ENCODE measurements at places on chromosomes 12 and 14.

- no peak for DNase-seq
Observed at GRCh38 chr12:91620992-91621391, 438.4 kb upstream of the DCN start.

GRCh38 chr14:74860899-74861733 lies 14.8 kb downstream of the PROX2 start:
- DNase-seq, result peak; percentile 67

DNA sequence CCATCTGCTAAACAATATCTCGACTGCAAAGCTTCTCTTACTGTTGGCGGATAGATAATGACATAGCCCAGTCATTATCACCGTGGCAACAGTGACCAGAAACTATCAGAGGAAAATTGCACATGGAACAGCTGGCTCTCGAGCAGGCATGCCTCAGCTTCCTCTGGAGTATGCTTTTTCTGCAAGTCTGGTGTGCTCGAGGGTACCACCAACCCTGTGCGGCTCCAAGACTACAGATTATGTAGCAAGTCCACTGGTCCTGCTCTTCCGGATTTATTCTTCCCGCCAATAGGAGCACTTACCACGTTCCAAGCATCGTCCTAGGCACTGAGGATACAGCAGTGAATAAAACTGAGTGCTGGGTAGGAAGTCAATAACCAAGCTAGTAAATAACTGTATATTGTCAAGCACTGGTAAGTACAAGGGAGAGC lies 1.4 kb upstream of the GLRX5 start:
- DNase-seq, result no peak

GRCh38 chr14:83798421-83798820 lies 1731.5 kb upstream of the FLRT2 start:
- DNase-seq, result no peak

GRCh38 chr14:76430017-76430416 lies 54.1 kb downstream of the ESRRB start:
- DNase-seq, result no peak

GRCh38 chr12:56626701-56627100 lies 3.4 kb downstream of the BAZ2A start:
- DNase-seq, result no peak

DNA sequence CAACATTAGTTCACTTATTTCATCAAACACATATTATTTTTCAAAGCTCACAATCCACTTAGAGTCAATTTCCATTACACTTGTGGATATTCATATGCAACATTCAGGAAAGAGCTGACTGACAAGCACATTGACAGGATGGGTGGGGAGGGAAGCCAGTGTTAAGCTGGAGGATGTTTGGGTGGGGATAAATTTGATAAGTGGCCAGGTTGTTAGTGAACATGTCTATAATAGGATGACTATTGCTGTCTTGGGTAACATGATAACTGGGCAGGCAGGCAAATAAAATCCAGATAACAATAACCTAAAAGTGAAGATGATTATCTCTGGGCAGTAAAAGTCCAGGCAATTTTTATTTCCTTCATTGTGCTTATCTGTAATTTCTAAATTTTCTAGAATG lies 73.8 kb upstream of the OSBPL8 start:
- DNase-seq, result no peak

DNA sequence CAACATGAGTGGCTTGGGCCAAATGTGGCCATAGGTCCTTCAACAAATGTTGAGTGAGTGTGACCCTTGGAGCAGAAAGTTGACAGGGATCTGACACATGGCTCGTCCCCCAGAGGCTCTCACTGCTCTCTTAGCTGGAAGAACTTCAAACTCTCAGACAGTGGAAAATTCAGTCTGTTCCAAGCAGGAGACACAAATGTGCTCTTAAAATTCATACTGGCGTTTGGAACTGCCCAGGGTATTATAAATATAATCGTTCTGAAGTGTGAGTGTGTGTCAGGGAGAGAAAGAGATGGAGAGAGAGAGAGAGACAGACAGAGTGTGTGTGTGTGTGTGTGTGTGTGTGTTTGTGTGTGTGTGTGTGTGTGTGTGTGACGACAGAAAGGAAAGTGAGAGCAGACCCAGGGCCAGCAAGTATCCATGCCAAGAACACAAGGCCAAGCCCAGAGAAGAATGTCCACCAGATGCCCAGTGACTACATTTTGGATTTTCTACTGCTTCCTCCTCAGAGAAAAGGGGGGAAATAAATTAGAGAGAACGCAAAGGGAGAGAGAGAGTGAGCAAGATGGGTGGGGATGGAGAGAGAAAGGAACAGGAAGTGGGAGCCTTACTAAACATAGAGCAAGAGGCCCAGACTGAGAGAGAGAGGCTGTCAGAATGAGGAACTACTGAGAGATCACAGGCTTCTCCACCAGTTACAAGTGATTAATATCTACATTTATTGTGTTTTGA lies 193.6 kb upstream of the NUDT4 start:
- no peak for DNase-seq

GRCh38 chr12:27163048-27163715 lies 80.8 kb upstream of the C12orf71 start:
- DNase-seq, result no peak

GRCh38 chr12:44367916-44368315 lies 508.2 kb downstream of the NELL2 start:
- DNase-seq, result no peak

DNA sequence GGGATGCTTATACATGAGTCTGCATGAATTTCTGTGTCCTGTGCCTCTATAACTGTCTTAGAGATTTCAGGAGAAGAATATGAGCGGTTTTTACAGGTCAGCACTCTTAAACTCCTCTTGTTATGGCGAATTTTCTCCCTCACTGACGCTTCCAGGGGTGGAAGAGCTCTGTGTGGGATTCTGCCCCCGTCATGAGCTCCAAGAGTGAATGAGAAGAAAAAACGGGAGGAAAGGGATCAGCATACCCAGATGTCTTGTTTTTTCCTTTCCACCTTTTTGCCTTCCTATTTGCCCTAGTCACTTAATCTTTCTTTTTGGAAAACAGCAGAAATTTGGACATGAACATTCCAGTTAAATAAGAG lies 651 bp downstream of the PFKM start:
- DNase-seq, result no peak

GRCh38 chr14:27243365-27243764 lies 645.5 kb upstream of the NOVA1 start:
- DNase-seq, result no peak

DNA sequence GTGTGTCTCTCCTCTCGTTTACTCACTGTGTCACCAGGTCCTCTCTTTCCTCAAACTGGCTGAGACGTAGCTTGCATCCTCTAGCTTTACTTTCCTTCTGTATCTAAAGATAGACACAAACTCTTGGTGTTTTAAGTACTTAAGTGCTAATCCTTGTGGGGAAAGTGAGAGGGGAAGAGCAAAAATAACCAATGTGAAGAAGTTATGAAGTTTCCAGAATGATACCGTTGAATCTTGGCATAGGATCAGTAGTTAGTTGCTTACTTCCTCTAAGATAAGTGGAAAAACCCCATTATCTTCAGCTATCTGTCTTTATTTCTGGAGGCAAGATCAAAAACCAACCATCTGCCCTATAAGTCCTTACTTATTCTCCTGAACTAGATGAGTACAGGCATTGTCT lies 10.6 kb downstream of the FAR2 start:
- no peak for DNase-seq

GRCh38 chr14:21825149-21825743 lies 151.6 kb upstream of the OR4E1 start:
- DNase-seq, result no peak

- DNase-seq, result no peak
Observed at GRCh38 chr12:111451649-111452129, 46.0 kb downstream of the SH2B3 start.

GRCh38 chr12:93127107-93127560 lies 198.0 kb upstream of the EEA1 start:
- DNase-seq, result no peak

DNA sequence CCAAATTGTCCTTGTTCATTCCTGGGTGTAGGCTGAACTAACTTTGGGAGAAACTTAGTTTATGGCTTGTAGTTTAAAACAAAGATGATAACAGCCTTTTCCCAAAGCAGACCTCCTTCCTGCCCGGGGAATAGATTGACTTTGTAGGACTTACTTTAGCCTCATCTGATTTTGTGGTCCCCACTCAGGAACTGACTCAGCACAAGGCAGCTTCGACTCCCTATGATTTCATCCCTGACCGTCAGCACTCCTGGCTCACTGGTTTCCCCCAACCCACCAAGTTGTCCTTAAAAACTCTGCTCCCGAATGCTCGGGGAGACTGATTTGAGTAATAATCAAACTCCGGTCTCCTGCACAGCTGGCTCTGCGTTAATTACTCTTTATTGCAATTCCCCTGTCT lies 40.1 kb upstream of the DDHD1 start:
- no peak for DNase-seq

DNA sequence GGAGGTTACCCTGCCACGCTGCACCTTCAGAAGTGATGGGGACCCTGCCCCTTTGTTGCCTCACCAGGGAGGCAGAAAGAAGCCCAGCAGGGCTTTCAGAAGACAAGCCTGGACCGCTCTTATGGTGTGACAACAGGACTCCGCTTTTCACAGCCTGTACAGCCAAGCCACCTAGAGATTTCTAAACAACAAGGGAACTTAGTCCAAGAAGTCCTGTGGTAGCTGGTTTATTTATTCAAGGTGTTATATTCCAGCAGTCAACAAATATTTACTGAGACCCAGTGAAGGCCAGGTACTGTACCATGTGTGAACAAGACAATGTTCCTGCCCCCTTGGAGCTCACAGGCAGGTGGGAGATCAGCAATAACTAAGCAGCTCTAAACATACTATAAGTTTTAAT lies 4.0 kb upstream of the TMEM229B start:
- no peak for DNase-seq

DNA sequence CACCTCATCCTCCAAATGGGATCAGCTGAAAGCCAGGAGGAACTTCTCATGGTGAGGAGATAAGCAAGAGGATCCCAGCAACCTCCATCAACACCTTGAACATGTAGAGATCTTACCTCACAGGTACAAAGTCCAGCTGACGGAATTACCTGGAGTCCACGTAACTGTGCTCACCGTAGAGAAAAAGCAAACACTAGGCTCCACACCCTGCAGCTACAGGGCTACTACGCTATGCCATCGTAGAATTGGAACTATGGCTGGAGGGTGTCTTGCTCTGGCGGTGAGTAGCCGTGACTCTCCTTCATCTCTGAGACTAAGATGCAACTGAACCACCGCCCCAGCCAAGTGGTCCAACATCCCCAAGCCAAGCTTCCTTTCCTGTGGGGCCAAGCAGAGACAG lies 50.5 kb downstream of the CRY1 start:
- DNase-seq, result no peak

GRCh38 chr14:39114073-39114838 lies at the start of gene GEMIN2:
Gene GEMIN2, plus strand, starts transcription at chr14:39114323. Its CDS starts 16 bp downstream, at chr14:39114339.
- DNase-seq, result peak; percentile 86

DNA sequence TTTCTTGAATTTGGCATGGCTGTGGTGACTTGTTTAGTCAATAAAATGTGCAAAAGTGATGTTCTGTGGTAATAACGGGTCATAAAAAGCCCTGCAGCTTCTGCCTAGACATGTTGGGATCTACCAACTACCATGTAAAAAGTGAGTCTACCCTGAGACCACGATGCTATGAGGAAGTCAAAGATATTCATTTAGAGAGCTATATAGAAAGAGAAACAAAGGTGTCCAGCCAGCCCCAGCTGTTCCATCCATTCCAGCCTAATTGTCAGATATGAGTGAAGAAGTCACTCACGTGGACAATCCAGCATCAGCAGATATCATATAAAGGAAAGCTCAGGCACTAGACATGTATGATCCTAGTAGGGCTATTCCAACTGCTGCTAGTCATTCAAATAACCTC lies 117.2 kb upstream of the SSTR1 start:
- no peak for DNase-seq

DNA sequence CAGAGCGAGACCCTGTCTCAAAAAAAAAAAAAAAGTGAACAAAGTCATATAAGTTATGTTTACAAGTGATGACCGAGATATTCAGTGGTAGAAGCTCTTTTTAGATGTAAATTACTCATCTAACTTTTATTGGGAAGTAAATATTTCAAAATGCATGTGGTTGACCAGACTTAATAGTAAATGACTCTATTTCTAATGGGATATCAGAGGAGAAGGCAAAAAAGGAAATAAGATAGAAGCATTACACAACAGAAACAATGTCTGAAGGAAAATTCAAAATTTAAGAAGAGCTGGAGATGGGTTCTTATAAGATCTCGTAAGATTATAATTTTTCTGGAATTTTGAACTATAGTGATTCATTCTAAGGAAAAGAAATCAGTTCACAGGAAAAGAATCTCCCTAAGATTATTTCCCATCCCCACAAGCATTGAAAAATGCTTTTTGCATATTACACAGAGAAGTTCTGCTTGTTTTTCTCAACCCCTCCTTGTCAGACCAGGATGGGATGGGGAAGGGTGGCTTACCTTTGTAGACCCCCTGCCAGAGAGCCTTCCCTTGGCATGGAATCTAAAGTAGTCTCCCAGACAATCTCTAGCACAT lies 63.1 kb upstream of the STK38L start:
- no peak for DNase-seq

GRCh38 chr12:49098703-49099102 lies 4.1 kb upstream of the DHH start:
- DNase-seq, result no peak

- DNase-seq, result no peak
Observed at GRCh38 chr12:22812531-22812930, 187.6 kb downstream of the ETNK1 start.

- DNase-seq, result no peak
Observed at GRCh38 chr12:42361909-42362646, 36.1 kb downstream of the PPHLN1 start.

DNA sequence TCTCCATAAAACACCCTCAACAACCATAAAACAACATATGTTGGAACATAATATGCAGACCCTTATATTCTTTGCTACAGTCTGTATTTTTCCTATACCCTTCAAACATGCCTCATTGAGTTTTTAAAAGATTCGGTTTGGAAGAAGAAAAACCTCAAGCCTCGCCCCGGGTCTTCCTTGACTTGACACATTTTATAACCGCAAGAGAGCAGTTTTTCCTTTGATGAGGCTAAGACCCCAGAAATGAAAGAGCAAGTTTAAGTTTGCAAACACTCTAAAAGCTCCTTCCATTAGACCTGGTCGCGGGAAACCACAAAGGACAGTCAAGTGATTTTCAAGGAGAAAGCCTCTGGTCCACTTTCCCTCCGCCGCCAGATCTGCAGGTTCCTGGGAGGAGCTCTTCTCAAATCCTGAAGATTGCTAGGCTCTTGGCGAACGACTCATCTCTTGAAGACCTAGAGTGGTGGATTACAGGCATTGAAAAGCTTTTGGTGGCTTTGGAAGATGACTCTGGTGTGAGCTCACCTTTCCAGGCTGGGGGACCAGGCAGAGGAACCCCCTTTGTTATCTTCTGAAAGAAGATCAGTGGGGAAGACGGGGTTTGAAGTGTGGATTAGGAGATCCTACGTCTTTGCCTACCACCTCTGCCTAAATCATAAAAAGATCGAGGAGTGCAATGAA lies at the start of gene ASCL4:
Gene ASCL4 (plus strand): TSS at position 356 of the 681 bp plus-strand sequence. CDS start 515 bp downstream, outside the sequence.
- no peak for DNase-seq

DNA sequence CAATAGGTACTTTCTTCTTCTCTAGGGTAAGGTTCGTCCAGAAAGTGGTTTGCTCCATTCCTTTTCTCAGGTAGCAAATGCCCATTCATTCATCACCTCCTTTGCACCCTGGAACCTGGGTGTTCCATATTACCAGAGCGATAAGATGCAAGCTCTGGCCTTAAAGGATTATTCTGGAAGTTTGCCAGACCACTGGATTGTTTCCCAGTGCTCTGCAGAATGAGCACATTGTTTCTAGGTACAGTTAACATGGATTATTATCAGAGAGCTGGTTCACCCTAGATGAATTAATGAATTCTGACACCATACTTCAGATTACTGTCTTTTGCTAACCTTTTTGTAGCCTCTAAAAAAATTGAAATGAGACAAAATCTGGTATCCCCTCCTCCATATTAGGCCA lies 170.9 kb upstream of the BMP4 start:
- DNase-seq, result no peak

- DNase-seq, result no peak
Observed at GRCh38 chr12:19236656-19237055, 107.1 kb downstream of the PLEKHA5 start.
